D721Med (cell line): ENCODE measurements at places on chromosomes 5 and 9.

GRCh38 chr9:84404095-84404686, 63.6 kb upstream of the SLC28A3 start:
- DNase-seq = no peak

DNA sequence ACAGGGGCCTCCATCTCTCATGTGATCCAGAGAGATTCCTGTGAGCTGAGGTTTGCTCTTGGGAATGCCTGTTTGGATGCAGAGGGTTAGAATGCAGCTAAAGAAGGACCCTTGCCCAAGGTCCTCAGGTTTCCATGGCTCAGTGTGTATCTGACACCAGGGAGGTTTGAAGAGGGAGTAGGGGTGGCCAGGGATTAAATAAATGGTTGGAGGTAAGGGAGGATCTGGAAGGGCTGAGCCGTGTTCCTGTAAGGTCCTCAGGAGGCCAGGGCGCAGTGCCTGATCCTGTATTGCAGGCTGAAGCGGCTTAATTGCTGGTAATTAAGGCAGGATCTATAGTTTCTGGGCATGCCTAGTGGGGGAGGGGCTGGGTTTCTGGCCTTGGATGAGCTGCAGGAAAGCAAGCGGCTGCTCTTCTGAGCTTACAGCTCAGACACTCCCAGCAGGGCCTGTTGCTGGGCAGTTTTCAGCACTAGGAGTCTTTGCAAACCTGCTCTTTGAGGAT, 41.5 kb upstream of the MAP1B start:
- DNase-seq = peak; percentile 39

- no peak for DNase-seq
Measured at GRCh38 chr5:146867996-146868708, 10.4 kb downstream of the PPP2R2B start.

GRCh38 chr5:173477345-173478040, 139.0 kb downstream of the BOD1 start:
- DNase-seq = no peak

GRCh38 chr5:80159133-80159815, 96.6 kb downstream of the SERINC5 start:
- no peak for DNase-seq

- no peak for DNase-seq
Measured at GRCh38 chr9:126499005-126499910, 114.5 kb upstream of the LMX1B start.

- DNase-seq = no peak
Measured at GRCh38 chr5:151904909-151905308, 19.7 kb downstream of the GLRA1 start.

DNA sequence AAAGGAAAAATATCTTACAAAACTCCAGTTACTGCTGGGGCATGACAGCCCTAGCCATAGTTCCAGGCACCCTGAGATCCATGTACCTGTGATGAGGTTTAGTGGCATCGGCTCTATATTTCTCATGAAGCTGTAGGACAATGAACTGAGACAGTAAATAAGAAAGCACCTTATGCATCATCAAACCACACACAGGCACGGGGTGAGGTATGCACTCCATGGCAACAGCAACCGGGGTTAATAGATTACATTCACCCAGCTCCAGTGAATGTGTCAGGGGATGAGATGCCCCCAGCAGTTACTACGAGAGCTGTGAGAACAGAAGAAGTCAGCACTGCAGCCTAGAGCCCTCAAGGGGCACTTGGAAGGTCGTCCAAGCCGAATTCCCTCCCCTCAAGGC, 162.0 kb upstream of the S1PR3 start:
- no peak for DNase-seq

GRCh38 chr9:127963359-127964064, 17.3 kb downstream of the EEIG1 start:
- no peak for DNase-seq

DNA sequence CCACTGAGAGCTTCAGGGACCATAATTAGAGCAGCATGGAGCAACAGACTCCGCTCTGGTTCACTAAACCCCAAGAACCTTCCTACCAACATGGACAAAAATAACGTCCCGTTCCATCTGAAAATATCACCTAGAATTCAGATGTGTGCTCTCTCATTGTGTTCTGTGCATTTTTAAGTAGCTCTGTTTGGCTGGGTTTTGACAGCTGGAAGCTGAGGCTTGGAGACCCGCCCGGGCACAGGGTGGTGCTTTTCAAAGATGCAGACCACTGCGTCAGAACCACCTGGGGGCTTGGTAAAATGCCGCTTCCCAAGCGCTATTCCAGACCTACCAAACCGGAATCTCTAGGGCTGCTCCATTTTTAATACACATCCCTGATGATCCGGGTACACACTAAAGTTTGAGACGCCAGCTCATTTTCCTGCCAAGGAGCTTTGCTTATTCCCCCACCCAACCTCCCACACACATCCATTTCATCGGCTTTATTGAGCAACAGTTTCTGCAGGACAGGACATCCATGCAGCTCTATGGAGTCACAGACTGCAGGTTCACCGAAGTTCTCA, 104.8 kb downstream of the GABBR2 start:
- no peak for DNase-seq

DNA sequence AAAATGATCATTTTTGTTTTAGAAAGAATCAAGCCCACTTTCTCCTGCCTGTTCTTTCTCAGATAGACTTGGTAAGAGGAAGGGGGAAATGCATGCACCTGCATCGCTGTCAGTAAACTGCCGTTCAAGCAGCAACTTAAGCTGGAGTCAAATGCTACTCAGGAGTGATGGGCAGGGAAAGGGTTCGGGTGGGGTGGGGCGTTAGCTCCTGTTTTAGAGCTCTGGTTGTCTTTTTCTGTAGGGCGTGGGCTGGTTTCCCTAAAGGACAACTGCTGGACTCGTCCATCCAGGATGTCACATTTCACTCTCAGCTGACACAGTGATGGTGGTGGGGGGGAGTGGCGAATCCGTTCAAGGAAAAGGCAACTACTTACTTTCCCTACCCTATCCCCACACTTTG, 75.0 kb downstream of the NDFIP1 start:
- DNase-seq = no peak

GRCh38 chr5:89399548-89399947, 516.6 kb upstream of the MEF2C start:
- DNase-seq = no peak

DNA sequence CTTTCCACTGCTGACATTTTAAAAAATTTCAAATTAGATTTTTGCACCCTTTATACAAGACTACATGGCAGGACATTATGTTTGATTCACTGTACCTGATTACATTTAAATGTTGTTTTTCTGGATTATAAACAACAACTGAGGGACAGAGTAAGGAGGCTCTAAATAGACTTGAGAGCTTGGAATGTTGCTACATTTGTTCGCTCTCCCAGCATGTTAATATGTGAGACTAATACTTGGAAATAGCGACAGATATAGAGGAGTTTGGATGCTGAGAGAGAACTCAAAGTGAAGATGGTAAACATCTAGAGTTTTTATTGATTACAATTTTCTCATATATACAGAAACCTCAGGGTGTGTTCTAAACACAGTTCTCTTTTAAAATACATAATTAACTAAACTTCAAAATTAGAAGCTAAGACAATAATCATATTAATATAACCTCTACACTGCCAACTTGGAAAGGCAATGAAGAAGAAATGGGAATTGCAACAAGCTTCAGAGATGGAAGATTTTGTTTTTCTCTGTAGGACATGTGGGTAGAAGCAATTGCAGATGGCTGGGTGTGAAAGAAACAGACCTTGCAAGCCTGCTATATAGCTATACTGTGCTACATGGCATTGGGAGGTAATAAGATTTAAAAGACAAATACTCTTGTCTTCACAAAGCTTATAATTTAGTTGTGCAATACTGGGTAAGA, 1.4 kb upstream of the NDFIP1 start:
- DNase-seq = no peak

DNA sequence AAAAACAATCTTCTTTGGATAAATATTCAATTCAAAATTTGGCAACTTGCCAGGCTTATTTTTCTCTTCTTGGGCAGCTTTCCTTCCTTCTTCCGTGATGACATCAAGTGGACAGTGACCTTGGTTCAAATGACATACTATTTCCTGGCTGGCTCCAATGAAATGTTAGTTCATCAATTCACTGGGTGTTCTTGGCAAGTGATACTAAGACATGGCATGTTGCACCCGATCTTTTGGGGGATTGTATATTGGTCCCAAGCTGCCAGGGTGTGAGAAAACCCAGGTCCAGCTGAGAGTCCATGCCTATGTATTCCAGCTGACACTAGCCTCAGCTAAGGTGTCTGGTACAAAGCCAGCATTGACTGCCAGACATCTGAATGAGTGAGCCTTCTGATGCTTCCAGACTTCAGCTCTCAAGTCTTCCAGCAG, 252.9 kb downstream of the MAT2B start:
- no peak for DNase-seq

GRCh38 chr9:89631384-89631783, 26.6 kb downstream of the GADD45G start:
- no peak for DNase-seq

DNA sequence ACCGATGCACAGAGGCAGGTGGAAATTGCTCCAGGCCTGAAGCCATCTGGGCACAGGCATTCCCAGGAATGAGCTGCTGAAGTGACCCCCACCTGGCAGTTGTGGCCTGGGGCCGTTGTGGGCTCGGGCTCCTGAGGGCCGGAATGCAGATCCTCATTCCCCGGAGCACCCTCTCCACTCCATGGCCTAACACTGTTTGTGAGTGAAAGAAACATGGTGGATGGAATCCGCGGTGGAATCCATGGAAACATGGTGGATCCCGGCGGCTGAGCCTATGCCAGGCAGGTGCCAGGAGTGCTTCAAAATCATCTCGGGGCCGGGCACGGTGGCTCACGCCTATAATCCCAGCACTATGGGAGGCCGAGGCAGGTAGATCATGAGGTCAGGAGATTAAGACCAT, 3.6 kb upstream of the SARDH start:
- DNase-seq = no peak

- no peak for DNase-seq
Measured at GRCh38 chr5:97547999-97548738, 365.1 kb upstream of the RIOK2 start.

- DNase-seq = no peak
Measured at GRCh38 chr5:88364991-88365390, 96.3 kb upstream of the TMEM161B start.

DNA sequence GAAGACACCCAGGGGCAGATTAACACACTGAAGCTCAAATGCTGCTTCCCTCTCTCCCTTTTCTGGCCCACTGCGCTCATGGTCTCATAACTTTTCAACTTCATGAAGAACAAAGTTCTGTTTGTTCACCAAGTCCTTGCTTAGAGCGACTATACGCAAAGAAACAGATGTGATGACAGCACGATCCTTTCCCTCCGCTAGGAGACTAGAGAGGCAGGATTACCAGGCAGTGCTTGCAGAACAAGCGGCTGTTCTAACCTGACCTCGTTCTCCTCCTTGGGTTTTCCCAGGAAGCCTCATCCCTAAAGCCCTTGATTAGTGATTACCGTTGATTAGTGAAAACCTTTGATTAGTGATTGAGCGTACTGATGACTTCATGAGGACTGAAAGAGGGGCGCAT, 649.9 kb downstream of the IRX1 start:
- DNase-seq = no peak

GRCh38 chr5:51371052-51371451, 12.2 kb upstream of the ISL1 start:
- DNase-seq = no peak

DNA sequence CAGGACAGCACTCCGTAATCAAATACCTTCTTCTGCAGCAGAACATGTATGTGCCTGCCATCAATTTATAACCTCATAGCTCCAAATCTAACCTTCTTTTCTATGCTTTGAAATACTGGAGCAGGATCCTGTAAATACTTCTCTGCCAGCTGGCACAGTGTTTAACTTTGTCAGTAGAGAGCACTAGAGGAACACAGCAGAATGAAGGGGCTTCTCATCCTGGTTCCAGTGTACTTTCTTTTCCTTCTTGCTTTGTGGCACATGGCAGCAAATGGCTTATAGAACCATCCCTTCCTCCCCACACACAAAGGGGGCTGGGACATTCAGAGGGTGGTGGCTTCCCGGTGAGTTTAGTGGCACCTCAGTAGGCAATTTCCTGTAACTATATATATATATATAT, 3.8 kb upstream of the FBXW11 start:
- no peak for DNase-seq

- no peak for DNase-seq
Measured at GRCh38 chr9:21265421-21266189, 25.8 kb upstream of the IFNA14 start.

DNA sequence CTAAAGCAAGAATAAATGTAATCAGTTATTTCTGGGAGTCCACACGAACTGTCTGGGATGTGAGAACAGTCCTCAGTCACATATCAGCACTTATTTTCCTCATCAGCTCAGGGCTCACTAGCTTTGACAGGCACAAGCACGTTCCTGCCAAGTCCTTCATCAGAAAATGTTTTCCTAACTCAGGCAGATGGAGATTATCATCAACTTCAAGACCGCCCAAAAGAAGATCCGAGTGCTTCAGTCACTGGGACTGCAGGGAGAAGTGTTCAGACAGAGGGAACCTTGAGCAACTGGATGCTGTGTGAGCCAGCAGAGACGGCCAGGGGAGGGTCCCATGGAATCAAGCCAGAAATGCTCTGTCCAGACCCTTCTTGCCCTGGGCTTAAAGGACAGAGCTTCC, 189.4 kb downstream of the NXNL2 start:
- no peak for DNase-seq

GRCh38 chr9:127128341-127129072, 6.1 kb upstream of the ANGPTL2 start:
- no peak for DNase-seq
